ENCODE measurements at places on chromosomes 12 and 14.

- DNase-seq: no peak
Observed at GRCh38 chr12:130862161-130862560, 9.7 kb upstream of the RAN start.

GRCh38 chr12:1666215-1666614 lies 24.7 kb upstream of the ADIPOR2 start:
- no peak for DNase-seq

GRCh38 chr12:27534060-27534764 lies 10.2 kb downstream of the PPFIBP1 start:
- DNase-seq: no peak

DNA sequence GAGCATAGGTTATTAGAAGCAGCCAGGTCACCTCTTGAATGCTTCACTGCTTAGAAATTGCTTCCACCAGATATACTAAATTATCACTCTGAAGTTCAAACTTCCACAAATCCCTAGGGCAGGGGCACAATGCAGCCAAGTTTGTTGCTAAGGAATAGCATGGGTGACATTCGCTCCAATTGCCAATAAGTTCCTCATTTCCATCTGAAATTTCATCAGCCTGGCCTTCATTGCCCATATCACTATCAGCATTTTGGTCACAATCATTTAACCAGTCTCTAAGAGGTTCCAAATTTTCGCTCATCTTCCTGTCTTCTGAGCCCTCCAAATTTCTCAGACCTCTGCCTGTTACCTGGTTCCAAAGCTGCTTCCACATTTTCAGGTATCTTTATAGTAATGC lies 356.1 kb downstream of the DAD1 start:
- DNase-seq: no peak

- DNase-seq: no peak
Observed at GRCh38 chr12:32198555-32198954, 91.9 kb downstream of the BICD1 start.

DNA sequence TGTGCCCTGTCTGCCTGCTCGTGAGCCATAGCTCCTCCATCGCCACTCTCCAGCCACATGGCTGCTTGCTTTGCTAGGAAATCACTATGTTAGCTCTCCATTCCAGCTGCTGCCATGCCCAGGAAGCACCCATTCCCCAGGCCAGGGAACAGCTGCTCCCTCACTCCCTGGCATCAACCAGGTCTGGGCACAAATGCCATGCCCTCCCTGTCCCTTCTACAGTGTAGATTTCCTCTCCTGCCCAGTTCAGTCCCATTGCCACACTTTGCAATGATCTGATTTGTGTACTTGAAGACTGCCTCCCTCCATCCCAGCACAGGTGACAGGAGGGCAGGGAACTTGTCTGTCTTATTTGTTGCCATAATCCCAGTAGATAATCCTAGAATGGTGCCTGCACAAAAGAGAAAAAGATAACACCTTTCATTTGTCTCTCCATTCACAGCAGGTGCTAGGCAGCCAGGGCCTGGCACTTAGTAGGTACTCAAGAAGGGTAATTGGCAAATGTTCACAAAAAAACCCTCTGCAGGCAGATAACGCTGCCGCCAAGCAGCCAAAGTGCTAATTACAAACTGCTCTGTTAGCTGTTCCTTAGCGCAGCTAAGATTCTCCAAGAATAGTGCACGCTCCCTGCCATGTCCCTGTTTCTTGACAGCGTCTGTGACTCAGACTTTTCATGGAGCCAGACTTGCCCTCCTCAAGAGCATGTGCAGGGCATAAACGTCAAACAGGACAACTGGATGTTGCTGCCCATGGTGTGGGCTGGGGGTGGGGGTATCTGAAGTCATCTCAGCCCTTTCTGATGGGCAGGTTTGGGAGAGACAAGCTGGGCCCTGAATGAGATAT lies 69.1 kb downstream of the ARL6IP4 start:
- no peak for DNase-seq

GRCh38 chr14:90717916-90718315 lies 98.3 kb downstream of the TTC7B start:
- DNase-seq: peak; percentile 51
